Amniotic stem cell (primary cell): ENCODE measurements at places on chromosomes 4 and X.

DNA sequence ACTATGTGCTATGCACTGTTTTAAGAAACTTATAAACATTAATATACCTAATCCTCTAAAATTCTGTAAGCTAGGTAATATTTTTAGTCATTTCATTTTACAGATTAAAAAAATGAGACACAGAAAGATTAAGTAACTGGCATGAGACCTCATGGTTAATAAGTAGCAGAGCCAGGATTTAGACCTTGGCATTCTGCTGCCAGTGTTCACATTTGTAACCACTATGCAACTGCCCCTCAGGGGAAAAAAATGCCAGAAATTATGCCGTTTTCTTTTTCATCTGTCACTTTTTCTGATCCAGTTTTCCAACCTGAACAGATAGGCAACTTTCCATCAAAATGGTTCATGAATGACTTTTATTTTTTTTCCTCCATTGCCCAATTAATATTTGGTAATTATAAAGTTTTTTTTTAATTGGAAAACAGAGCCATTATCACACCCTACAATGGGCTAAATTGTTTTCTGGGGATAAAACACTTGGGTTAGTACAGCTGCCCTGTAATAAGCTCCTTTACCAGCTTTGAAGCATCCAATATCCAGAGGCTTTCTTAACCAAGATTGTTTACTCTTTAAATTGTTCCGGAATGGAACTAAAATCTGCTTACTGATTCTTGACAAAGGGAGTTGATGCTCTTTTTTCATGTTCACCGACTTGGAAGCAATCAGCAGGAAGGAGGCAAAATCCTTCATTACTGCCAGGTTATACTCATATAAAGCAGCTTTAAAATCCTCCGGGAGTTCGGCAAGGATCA, 56.4 kb upstream of the DDX60 start:
- DNase-seq: no peak

- DNase-seq: no peak
Observed at GRCh38 chr4:176874721-176875445, 82.2 kb upstream of the VEGFC start.

DNA sequence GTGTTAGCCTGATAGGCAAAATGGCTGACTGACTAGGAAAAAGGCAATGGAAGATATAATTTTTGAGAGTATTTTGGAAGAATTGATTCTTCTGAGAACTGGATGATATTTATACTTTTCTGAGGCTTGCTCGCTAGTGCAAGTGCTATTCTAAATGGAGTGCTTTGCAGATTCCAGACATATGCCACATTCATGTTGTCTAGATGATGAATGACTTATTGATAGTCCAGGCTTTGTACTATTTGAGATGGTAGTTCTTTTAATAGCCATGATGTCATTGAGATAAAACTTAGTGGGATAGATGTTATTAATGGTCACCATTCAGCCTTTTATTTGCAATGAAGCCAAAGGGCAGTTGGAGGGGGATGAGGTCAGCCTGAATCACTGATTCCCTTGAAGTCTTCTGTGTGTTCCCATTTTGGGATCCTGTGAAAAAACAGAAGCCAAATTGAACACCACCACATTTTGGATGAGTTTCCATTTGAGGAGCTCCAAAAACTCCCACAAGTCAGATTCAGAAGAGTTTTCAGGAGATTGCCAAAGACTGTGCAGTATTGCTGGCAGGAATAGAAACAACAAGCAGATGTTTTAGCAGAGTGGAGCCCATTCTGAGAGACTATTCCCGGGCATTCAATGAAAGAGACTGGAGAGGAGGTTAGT, 184.1 kb downstream of the IL1RAPL2 start:
- DNase-seq: no peak

DNA sequence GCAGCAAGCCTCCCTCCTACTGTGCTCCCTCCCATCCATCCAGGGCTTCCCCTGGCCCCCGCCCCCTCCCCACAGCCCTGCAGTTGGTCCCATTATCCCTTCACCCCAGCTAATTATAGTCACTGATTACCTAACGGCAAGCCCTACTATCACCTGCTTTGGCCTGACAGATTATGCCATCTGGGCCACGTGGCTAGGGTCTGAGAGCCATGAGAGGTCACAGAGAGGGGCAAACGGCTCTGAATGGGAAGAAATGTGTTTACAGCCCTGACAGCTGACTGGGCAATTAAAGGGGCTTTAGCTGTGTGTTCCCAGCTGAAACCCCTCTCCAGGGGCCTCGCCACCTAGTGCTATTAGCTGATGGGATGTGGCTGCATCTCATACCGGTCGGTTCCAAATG, 134.4 kb upstream of the CPEB2 start:
- DNase-seq: no peak

DNA sequence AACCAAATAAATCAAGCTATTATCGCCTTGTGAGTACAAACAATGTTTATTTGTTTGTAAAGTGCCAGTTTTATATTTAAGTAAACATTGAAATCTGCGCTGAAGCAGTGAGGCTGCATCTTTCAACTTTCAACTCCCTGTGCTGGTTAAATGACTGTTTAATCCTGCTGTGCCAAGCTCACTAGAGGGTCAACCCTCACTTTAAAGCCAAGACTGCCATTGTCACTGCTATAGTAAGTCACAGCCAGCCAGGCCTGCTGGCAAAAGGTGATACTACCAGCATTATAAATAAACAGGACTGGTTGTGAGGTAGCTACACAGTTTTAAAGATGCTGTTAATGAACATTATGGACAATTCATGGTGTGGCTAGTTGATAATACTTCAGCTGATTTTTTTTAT, 34.6 kb downstream of the EFHC2 start:
- no peak for DNase-seq

DNA sequence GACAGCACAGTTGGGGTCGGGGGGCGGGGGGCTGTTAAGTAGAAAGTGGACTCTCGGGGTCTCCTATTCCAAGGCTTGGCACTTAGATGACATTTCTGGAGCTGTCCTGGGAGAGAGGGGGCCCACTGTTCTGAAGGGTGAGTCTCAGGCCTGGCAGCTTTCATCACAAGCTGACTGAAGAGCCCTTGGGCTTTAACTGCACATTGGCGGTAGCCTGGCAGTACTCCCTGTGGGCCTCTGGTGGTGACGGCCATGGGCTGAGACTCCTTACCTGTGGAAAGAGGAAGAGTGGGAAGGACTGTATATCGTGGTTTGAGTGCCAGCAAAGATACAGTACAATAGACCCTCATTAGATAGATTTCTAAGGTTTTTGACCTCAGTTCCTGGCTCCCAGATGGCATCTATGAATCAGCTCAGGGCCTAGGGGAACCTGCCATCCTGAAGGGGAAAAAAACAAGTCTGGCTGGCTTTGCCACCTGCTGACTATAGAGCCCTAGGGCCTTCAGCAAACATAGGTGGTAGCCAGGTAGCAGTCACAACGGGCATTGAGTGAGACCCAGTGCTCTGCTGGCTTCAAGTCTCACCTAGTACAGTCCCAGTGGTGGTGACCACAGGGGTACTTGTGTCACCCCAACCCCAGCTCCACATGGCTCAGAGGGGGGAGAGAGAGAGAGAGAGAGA, 87.9 kb downstream of the ANKRD17 start:
- no peak for DNase-seq

DNA sequence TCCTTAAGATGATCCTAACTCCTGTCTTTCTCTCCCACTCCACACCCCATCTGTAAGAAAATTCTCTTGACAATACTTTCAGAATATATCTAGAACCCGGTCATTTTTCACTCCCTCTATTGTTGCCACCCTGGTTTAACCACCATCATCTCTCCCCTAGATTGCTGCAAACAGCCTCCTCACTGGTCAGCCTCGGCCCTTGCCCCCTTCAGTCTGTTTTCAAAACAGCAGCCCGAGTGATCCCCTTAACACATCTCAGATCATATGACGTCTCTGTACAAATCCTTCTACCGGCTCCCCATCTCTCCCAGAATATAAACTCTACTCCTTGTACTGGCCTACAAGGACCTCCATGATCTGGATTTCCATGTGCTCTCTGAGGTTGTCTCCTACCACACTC, 35.2 kb upstream of the F9 start:
- no peak for DNase-seq

DNA sequence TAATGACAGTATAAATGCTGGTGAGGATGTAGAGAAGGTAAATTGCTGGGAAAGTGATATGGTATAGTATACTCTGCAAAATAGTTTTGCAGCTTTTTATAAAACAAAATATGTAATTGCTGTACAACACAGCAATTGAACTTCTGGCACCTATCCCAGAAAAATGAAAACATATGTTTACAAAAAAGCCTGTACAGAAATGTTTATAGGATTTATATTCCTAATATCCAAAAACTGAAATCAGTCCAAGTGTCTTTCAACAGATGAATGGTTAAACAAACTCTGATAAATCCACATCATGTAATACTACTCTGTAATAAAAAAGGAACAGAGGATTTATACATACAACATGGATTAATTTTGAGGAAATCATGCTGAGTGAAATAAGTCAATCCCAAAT, 198.4 kb upstream of the ACTRT1 start:
- no peak for DNase-seq

GRCh38 chr4:11675051-11675800, 246.5 kb upstream of the HS3ST1 start:
- DNase-seq: no peak

- no peak for DNase-seq
Observed at GRCh38 chr4:7770224-7771050, 169.2 kb downstream of the AFAP1 start.

DNA sequence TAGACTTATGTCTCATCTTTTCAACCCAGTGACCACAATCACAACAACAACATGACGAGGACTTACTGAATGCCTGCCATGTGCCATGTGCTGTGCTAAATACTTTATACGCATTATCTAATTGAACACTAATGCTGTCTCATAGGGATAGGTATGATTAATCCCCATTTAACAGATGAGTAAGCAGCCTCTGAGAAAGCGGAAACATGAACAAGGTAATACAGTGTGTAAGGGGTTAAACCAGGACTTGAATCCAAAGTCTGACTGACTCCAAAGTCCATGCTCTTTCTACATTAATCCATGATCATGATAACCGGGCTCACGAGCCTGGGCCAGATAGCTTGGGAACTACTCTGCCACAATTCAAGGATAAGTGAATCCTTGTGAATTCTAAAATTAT, 105.3 kb upstream of the MBNL3 start:
- DNase-seq: no peak

GRCh38 chrX:1537031-1537715, at the start of gene P2RY8:
Gene P2RY8, minus strand, starts transcription at chrX:1537185. Its CDS starts 70,627 bp downstream, at chrX:1466558.
- DNase-seq: no peak

DNA sequence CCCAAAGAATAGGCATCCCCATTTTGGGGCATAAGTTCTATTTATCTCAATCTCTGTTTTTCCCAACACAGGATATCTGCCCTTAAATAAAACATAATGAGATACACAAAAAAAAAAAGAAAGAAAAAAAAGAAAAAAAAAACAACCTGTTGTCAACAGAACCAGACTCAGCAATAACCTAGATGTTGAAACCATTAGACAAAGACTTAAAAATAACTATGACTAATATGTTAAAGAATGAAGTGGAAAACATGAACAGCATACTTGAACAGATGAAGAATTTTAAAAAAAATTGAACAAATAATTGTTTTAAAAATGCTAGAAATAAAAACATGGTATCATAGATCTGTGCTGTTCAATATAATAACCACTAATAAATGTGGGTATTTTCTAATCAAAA, 93.4 kb upstream of the RXFP1 start:
- DNase-seq: no peak

- DNase-seq: no peak
Observed at GRCh38 chr4:47510506-47511143, 25.6 kb downstream of the ATP10D start.

- no peak for DNase-seq
Observed at GRCh38 chr4:183971929-183972490, 66.9 kb downstream of the STOX2 start.

DNA sequence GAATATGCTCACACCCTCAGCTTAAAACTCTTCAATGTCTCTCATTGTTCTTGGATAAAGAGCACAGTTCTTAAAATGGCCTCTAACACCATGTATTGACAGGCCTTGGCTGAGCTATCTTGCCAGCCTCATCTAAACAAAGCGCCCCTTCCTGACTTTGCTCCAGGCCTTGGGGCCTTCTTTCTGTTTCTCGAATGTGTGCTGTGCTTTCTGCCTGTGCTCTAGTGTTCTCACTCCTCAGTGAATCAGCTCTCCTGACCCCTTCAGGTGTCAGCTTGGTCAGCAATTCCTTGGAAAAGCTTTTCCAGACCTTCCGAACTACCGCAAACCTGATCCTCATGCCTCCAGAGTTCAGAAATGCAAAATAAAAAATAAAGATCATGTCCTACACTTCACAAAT, 346.3 kb upstream of the FSTL5 start:
- no peak for DNase-seq

GRCh38 chrX:51876441-51876840, 17.0 kb upstream of the MAGED1 start:
- DNase-seq: no peak

DNA sequence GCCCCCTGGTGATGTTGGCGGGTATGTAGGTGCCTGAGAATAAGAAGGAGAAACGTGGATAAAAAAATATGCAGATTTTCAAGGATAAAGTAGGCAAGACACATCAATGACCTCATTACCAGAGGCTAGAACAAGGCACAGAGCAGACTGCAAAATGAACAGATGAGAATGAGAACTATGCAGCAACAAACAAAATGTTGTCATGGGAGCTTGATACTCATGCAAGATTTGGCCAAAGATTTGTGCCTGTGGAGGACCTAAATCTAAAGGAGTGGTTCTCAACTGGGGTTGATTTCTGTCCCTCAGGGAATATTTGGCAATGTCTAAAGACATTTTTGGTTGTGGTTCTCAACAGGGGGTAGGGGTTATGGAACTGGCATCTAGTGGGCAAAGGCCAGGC, 177.3 kb downstream of the FRMPD4 start:
- no peak for DNase-seq

- no peak for DNase-seq
Observed at GRCh38 chrX:55130481-55130880, 41.7 kb downstream of the PAGE2 start.

GRCh38 chr4:163694385-163694784, 199.9 kb downstream of the TMA16 start:
- no peak for DNase-seq

GRCh38 chr4:67593741-67594175, 35.2 kb downstream of the STAP1 start:
- no peak for DNase-seq

- no peak for DNase-seq
Observed at GRCh38 chr4:55356991-55357461, 11.0 kb downstream of the SRD5A3 start.

GRCh38 chr4:137668885-137669545, 136.7 kb upstream of the PCDH18 start:
- DNase-seq: no peak

- DNase-seq: no peak
Observed at GRCh38 chr4:42709392-42710065, 52.6 kb upstream of the ATP8A1 start.

- no peak for DNase-seq
Observed at GRCh38 chrX:151977009-151977408, 2.5 kb upstream of the GABRE start.

GRCh38 chr4:148007314-148007760, 275.4 kb downstream of the ARHGAP10 start:
- peak; percentile 76 for DNase-seq

GRCh38 chr4:137851435-137851834, 319.1 kb upstream of the PCDH18 start:
- DNase-seq: no peak
